Smooth muscle cell of the umbilical artery (primary cell): ENCODE measurements at places on chromosomes 3 and 15. TPM values are rescaled to one million over a fixed set of nuclear protein-coding genes. Genes with fewer than 3 reads are reported as not detected.

Gene CCDC80
- total RNA-seq: 325 and 1,122 TPM in 2 replicates

Gene ANKRD34C
- 0.05 TPM in 1 of 2 replicates, not detected in the other for total RNA-seq

Gene PRSS50
- not detected in 2 replicates for total RNA-seq

Gene TMC3
- total RNA-seq: not detected in 2 replicates

Gene KBTBD13
- not detected in 2 replicates for total RNA-seq

Gene CCR5
- not detected in 2 replicates for total RNA-seq

Gene CPLX3
- not detected in 2 replicates for total RNA-seq

Gene RBPMS2
- total RNA-seq: not detected in 2 replicates

Gene GLDN
- under 0.01 TPM in 1 of 2 replicates, not detected in the other for total RNA-seq

Gene SLC12A6
- 12.3 and 12.8 TPM in 2 replicates for total RNA-seq

Gene SI
- not detected in 2 replicates for total RNA-seq

Gene CKMT1B
- total RNA-seq: not detected in 2 replicates

Gene CNOT10
- total RNA-seq: 14.6 and 29.2 TPM in 2 replicates

Gene SHC4
- total RNA-seq: 2.6 and 3.0 TPM in 2 replicates

Gene SHF
- 1.5 TPM in 2 replicates for total RNA-seq

Gene ADCY5
- 1.3 and 2.1 TPM in 2 replicates for total RNA-seq

Gene NANOGP8
- not detected in 2 replicates for total RNA-seq

Gene ZMYND10
- 0.30 and 0.88 TPM in 2 replicates for total RNA-seq

Gene TFDP2
- 16.9 and 17.9 TPM in 2 replicates for total RNA-seq

Gene FOXL2NB
- not detected in 2 replicates for total RNA-seq

Gene ARNT2
- total RNA-seq: 1.8 and 3.8 TPM in 2 replicates

Gene TMEM39A
- 92.5 and 126 TPM in 2 replicates for total RNA-seq

Gene GPR156
- 0.59 and 0.92 TPM in 2 replicates for total RNA-seq

Gene SLC7A14
- 2.4 and 4.9 TPM in 2 replicates for total RNA-seq

Gene SERPINI2
- not detected in 2 replicates for total RNA-seq

Gene RHOV
- total RNA-seq: under 0.01 TPM in 1 of 2 replicates, not detected in the other
